ENCODE measurements at places on chromosomes 7 and 10.

DNA sequence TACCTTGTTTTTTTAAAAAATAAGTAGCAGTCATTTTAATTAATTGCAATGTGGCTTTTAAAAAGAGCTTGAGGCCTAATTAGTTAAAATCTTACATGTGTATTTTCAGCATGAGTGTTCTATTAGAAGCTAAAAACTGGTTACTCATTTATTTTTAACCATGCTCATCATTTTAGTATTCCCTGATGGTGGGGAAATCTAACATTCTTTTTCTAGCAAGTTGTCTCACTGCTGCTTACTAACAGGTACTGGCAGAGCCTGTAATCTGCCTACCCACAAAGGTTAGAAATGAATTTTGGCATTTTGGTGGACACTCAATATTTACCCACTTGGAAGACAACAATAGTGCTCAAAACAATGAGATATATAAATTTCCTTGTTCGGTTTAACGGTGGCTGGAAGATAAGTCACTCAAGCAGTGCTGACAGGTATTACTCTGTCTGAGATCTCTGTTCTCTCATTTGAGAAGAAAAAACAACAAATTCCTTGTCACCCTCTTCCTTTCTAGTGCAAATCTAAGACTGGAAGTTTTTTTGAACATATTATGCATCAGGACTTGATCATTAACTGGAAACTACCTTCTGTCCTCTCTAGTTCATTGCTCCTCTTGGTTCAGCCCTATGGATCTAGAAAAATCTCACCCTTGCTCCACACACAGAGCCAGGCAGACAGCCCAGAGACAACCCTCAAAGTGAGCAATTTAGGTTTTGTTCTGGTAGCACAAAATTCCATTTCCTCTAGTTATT lies 83.3 kb downstream of the VWDE start:
- no peak for DNase-seq

- no peak for DNase-seq
Measured at GRCh38 chr10:50946991-50947781, 61.8 kb upstream of the A1CF start.

GRCh38 chr7:113368256-113368655 lies 249.9 kb upstream of the SMIM30 start:
- peak; percentile 81 for DNase-seq

GRCh38 chr10:132972149-132972985 lies 30.0 kb upstream of the CFAP46 start:
- no peak for DNase-seq

GRCh38 chr7:4042402-4043045 lies 639.6 kb upstream of the FOXK1 start:
- DNase-seq: no peak

DNA sequence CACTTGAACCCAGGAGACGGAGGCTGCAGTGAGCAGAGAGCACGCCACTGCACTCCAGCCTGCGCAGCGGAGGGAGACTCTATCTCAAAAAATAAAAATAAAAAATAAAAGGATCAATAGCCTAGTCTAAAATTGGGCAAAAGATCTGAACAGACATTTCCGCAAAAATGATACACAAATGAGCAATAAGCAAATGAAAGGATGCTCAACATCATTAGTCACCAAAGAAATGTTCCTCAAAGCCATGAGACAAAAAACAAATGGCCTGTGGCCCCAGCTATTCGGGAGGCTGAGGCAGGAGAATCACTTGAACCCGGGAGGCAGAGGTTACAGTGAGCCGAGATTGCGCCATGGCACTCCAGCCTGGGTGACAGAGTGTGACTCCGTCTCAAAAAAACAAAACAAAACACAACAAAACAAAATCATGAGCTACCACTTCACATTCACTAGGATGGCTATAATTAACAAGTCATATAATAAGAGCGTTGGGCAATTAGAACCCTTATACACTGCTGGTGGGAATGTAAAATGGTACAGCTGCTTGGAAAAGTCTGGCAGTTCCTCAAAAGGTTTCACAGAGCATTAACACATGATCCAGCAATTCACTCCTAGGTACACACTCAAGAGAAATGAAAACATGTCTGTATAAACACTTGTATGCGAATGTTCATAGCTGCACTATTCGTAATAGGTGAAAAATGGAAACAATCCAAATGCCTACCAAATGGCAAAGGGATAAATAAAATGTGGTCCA lies 3.1 kb downstream of the DAGLB start:
- no peak for DNase-seq

- DNase-seq: no peak
Measured at GRCh38 chr7:6279937-6280336, 7.5 kb upstream of the CYTH3 start.

DNA sequence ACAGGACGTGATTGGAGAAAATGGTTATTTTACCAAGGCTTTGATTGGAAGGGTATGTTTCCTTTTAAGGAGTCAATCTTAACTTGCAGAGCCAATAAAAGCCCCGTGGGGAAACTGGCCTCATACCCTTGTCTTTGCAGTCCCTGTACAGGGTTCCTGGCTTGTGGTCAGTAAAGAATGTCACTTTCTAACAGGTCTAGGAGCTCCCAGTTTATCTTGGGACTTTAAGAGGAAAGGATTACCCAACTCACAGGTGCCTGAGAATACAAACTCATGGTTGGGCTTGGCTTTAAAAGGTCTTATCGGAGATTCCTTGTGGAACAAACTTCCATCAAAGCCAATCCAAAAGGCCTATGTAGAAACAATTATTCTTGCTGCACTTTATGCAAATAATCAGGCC lies 221.8 kb downstream of the PHF14 start:
- DNase-seq: no peak

- DNase-seq: peak; percentile 54
Measured at GRCh38 chr10:63206997-63207811, 74.1 kb downstream of the NRBF2 start.

DNA sequence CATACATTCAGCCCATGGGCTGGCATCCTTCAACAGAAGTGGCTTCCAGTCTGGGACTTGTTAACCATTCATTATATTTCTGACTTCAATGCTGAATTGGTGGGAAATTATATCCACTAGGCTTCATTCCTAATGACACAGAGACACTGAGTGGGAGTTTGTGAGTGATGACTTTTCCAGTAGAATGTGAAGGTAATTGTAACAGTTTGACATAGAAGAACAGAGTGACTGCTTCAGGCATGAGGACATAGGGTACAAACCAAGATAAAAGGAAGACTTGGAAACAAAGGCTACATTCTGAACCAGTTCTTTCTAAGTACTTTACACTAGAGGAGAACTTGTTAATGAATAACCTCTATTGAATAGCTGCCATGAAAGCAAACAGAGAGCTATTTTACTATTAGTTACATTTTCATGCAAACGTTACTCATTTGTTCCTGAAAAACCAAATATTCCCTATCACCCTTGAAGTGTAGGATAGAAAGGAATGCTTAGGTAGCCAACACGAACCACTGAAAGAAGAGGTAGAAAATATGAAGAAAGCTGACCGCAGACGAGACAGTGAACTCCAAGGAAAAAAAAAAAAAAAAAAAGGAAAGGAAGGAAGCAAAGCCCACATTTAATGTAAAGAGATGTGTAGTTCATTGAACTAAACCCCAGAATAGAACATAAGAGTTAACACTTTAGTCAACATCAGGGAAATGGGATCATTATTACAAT lies 237.0 kb upstream of the SEMA3C start:
- no peak for DNase-seq

DNA sequence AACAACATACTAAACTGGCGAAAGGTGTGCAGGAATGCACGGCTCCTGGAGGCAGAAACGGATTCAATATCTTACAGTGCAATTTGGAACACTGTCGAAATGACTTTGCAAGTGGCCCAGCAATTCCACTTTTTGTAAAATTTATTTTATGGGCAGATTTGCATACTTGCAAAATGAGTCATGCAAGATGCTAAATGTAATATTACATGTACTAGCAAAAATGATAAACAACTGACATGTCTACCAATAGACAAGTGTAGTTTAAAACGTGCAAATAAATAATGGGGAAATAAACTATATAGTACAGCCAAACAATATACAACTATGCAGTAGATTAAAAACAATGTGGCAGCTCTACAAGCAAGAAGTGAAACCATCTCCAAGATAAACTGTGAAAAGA lies 97.7 kb downstream of the ARHGAP12 start:
- DNase-seq: no peak

GRCh38 chr10:101397140-101397539 lies 43.2 kb downstream of the BTRC start:
- no peak for DNase-seq

GRCh38 chr10:129364949-129365348 lies 102.1 kb upstream of the MGMT start:
- no peak for DNase-seq

All from NCI-H446 treated with DMSO at 0.1 percent for 48 hours (cell line).